ENCODE measurements at places on chromosomes 12 and 14.

- DNase-seq, result no peak
These were observed 105.2 kb upstream of the EIF5 start for GRCh38 chr14:103228866-103229265.

- no peak for DNase-seq
These were observed 8.5 kb upstream of the CDCA4 start for GRCh38 chr14:105029402-105029801.

DNA sequence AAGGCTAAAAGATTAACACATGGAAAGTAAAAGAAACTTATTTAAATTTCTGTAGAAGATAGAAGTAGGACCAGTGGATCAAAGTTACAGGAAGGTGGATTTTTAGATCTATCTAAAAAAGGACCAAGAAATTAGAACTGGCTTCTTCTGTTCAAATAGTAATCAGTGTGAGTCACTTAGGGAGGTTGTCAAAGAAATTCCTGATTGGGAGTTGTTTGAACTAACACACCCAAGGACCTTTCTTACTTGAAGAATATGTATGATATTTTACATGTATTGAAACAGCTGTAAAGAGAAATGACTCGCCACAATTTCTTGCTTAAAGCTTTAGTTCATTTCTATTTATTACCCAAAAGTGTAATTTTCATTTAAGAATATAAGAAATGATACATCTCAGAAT lies 256.9 kb downstream of the RAD51B start:
- no peak for DNase-seq

- no peak for DNase-seq
These were observed 29.9 kb upstream of the MUCL1 start for GRCh38 chr12:54824402-54824801.

GRCh38 chr12:65615118-65615517 lies 209.2 kb upstream of the HMGA2 start:
- peak; percentile 89 for DNase-seq

- DNase-seq, result no peak
These were observed 623.0 kb downstream of the VRK1 start for GRCh38 chr14:97420211-97420610.

- DNase-seq, result no peak
These were observed 31.7 kb upstream of the EVL start for GRCh38 chr14:100033347-100034075.

DNA sequence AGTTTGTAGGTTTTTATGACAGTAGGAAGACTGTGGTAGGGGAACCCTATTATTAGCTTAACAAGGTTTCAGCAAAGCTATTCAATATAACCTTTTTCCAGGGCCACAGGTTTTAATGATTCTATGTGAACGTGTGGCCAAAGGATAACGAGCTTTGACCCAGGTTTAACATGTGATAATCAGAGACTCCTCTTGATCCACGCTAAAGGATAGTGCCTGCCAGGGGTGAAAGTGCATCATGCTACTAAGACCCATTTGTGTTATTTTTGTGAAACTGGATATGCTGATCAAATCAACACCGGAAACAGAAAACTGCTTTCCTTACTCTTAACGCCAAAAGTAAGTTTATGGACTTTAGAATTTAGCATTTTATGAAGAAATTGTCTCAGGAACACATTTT lies 909 bp upstream of the TAOK3 start:
- DNase-seq, result no peak

- DNase-seq, result no peak
These were observed 360.5 kb downstream of the FUT8 start for GRCh38 chr14:65772921-65773574.

GRCh38 chr12:2231011-2231595 lies 178.3 kb downstream of the CACNA1C start:
- DNase-seq, result no peak

- DNase-seq, result peak; percentile 14
These were observed 6.7 kb downstream of the BTBD6 start for GRCh38 chr14:105255021-105255507.

- peak; percentile 74 for DNase-seq
These were observed 24.7 kb downstream of the ATF1 start for GRCh38 chr12:50788561-50788960.

DNA sequence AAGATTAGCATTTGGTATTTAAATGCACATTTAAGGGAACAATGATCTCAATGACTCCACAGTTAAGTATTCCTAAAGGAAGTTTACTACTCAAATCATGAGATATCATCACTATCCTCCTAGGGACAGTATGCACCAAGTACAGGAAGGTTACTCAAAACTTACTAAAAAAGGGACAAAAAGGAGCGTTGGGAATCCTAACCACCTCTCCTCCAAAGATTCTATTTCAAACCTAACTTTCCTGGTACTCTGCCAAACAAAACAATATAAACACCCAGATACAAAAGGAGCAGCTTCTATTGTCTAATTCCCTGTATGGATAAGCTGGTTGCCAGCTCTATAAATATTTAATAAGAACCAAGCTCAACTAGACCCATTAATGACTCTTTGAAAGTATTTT lies 377.7 kb downstream of the NUAK1 start:
- no peak for DNase-seq

DNA sequence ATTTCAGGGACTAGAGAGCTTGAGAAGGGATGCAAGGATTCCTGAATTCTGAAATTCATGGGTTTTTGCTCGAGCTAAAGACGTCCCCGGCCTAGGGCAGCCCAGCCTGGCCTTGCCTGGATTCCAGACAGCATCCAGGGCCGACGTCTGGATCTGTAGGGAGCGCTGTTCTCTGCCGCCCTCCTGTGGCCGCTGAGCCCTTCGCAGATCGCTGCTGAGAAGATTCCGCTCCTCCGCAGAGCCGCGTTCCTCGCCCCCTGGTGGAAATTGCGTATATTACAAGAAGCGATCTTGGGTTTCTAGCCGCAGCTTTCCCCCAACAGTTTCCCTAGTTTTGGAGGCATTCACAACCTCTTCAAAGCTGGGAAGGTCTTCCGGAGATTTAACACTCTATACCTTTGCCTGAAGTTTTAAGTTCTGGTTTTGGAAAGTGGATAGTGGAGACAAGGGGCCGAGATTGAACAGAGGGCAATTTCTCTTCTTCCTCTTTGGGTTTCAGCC lies 5.1 kb downstream of the CISTR start:
- no peak for DNase-seq

DNA sequence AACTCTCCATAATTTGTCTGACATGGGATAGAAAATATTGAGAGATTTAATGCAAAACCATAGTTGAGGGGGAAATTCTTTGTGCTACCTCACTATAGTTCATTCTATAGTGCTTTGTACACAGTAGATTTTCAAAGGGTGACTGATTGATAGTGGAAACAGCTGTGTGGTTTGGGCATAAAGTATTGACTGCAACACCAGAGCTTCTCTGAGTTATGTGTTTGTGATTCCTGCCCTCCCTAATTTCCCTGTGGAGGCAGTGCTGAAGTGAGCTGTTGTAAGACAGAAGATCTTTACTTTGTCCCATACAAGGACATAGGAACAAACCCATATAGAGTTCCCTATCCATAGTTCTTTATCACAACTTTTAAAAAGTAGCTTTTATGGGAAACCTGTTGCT lies 47.1 kb downstream of the PTPRQ start:
- no peak for DNase-seq

DNA sequence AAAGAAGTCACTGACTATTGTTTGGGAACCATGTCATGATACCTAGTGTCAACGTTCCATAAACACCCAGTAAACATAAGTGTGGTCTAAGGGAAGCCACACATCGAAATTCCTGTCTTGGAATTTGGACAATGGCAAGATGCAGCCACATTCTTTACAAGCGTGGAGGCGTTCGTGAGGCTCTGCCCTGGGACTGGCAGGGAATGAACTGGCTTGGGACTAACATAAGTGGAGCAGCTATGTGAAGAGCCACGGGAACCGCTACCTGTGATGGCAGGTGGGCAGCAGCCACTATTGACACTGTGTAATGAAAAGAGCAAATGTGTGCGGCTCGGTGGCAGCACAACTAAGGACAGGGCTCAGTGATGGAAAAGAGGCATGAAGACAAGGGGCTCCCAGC lies 10.0 kb upstream of the NRIP2 start:
- no peak for DNase-seq

- no peak for DNase-seq
These were observed 258.9 kb downstream of the DPF3 start for GRCh38 chr14:72634691-72635616.

DNA sequence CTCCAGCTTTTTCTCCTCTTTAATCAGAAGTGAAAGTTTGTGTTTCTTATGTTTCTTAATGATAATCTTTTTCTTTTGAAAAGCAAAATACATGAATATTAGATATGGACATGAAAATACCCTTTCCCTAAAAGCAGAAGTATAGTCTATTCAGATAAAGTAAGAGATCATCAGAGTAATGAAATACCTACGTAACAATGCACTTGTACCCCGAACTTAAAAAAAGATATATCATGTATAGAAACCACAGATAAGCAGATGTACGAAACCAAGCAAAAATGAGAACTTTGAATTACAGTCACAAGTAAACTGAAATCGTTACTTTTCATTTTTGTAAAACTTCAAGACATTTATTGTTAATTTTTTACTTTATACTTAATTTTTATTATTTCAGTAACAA lies 1.5 kb upstream of the GPR65 start:
- no peak for DNase-seq

DNA sequence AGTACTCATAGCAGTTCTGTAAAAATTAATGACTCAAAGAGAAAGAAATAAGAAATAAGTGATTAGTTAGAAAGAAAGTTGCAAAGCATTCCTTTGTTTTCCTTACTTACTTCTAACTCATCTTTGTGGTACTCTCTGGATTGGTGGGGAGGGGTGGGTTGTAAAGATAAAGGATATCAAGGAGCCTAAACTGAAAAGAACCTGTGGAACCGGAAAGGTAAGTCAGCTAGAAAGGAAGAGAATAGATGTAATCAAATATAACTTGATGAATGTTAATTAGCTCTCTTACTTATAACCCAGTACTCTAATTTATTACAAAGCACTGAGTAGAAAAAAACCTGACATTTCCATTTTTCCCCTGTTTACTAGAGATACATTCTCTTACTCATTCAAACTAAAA lies 37.5 kb upstream of the KRR1 start:
- no peak for DNase-seq

GRCh38 chr14:56185992-56186391 lies 67.8 kb downstream of the PELI2 start:
- no peak for DNase-seq

GRCh38 chr12:19852100-19852855 lies 413.0 kb downstream of the AEBP2 start:
- no peak for DNase-seq

DNA sequence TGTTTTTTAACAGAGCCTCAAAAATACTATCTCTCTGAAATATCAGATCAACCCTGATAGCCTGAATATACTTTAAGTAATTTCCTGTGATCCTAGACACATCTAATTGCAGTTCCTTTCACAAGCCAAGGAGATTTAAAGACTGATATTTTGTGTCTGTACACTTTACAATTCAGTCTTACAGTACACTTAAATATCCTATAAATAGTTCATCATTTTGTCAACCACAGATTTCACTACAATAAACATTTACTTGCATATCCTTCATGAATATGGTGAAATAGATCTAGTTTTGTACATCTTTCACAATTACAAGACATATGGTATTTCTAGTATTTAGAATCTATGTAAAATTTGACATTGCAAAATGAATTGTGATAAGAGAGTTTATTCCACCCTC lies 161.0 kb downstream of the PAX9 start:
- no peak for DNase-seq

DNA sequence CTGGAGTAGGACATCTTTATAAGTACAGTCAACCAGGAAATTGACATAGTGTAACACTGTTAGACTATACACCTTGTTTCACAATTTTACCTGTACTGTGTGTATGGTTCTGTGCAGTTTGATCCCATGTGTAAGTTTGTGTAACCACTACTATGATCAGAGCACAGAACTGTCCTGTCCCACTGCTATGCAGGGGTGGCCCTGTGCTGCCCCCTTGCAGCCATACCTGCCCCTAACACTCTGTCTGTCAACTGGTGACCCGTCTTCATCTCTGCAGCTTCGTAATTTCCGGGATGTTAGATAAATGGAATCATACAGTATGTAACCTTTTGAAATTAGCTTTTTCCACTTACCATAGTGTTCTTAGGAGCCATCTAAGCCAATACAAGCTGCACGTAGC lies 58.7 kb upstream of the RD3L start:
- no peak for DNase-seq

DNA sequence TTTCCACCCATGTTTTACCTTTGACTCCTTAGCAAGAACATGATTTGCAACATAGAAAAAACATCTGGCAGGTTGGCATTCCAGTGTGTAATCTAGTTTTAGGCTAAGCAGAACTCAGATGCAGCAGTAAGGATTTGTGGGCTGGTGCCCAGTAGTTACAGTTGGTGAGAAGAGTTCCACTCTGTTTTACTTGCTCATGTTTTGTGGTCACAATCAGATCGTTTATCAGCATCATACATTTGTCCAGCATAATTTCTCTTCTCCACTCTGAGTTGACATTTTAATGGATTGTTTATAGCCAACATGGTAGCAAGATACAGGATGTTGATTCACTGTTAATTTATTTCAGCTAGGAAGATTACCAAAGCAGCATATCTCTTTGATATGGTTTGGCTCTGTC lies 120.0 kb downstream of the PDE6H start:
- DNase-seq, result no peak

- no peak for DNase-seq
These were observed 43.1 kb downstream of the GPHB5 start for GRCh38 chr14:63275611-63276010.

GRCh38 chr12:19288603-19289244 lies 150.6 kb upstream of the AEBP2 start:
- no peak for DNase-seq

DNA sequence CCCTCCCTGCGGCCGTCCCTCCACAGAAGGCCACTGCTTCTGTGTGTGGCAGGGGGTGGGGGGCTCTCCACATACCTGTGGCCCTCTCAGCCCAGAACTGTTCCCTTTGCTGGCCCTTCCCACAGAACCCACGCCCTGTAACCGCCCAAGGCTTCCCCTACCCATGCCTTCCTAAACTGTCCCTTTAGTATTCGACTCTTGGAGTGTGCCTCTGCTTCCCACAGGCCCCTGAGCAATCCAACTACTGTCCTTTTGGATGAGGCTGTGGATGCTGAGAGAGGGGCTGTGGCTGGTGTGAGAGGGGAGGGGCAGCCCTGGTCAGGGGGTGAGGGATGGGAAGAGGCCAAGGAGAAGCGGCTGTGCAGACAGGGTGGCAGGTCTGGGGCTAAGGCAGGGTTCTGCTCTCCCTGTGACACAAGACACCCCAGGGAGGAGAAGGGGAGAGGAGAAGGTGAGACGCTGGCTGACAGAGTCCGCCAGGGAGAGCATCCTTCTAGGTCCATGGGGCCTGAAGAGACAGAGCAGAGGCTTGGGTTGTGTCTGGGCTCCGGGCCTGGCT lies 46.0 kb downstream of the DLK1 start:
- no peak for DNase-seq

GRCh38 chr14:105084741-105085571 lies 19.7 kb upstream of the GPR132 start:
- no peak for DNase-seq

DNA sequence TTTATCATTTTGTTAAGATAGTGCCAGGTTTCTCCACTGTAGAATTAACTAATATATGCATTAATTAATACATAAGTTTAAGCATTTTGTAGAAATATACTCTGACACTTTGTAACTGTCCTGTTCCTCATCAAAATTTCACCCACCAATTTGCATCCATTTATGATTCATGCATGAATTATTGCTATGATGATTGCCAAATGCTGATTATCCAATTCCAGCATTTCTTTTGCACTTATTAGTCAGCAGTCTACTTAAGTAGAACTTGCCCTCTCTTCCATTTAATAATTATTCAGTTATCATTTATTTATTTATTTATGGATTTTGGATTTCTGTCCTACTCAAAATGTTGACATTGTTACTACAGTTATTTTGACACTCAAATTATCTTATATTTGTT lies 72.2 kb downstream of the SLC6A15 start:
- no peak for DNase-seq

Data from AG04449 (cell line).